ENCODE measurements at places on chromosomes 7 and 10.

- no peak for DNase-seq
Observed at GRCh38 chr7:149317986-149318672, 56.1 kb downstream of the ZNF783 start.

DNA sequence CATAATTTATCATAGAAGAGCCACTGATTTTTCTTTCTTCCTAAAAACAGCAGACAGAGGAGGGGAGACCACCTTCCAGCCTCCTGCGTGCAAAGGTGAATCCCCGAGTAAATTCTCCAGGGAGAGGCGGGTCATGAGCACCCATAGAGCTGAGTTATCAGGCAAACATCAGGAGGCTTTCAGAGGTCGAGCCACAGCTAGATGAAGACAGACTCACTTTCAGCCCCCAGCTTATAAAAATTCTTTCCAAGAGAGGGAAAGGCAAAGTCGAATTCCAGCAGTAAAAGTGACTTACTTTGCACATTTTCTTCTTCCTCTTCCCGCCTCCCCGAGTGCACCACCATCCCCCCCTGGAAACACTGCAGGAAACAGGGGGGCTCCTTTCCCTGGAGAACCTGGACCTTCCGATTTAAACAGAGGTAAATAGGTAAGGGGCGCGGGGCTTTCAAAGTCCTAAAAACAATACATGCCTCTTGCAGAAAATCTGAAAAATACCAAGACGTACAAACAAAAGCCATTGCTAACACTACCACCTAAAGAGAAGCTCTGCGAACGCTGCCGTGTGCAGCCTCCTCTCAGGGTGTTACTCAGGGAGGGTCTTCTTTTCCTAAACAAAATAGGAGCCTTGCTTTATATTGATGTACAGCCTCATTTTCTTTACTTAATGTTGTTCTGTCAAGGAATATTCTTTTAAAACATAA is 163.8 kb downstream of the SVIL start:
- no peak for DNase-seq

- DNase-seq = peak; percentile 42
Observed at GRCh38 chr10:122267849-122268737, 3.0 kb upstream of the BTBD16 start.

GRCh38 chr10:96830511-96831199 is 1.4 kb upstream of the LCOR start:
- peak; percentile 50 for DNase-seq

DNA sequence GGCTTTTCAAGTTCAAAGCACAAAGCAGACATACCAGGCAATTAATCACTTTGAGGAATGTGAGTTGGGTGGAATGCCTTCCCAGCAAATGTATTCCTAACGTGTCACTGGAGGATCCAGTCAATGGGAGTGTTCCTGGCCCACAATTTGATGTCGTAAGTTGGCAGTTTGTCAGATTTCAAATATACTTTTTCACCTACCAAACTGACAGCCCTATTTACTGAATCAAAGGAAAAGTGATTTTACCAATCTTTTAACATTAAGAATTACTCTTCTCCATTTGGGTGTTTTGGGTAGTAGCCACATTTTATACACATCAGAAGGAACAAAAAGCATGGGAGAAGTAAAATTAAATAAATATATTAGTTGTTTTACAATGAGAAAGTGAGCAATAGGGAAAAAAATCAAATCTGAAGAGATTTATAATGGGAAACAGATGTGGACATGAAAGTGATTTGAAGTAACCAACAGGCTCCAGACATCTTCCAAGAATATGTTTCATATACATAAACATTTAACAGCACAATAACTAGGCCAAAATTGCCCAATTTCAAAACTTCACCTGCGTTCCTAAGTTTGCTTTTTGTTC is 222.9 kb downstream of the MTERF1 start:
- no peak for DNase-seq

GRCh38 chr10:131242007-131242406 is 69.5 kb downstream of the TCERG1L start:
- DNase-seq = no peak
